ENCODE measurements at places on chromosomes 16 and 17. TPM values are rescaled to one million over a fixed set of nuclear protein-coding genes. Genes with fewer than 3 reads are reported as not detected.
A peak's percentile ranks its signal among the peaks of the same experiment; 100 is the strongest.

DNA sequence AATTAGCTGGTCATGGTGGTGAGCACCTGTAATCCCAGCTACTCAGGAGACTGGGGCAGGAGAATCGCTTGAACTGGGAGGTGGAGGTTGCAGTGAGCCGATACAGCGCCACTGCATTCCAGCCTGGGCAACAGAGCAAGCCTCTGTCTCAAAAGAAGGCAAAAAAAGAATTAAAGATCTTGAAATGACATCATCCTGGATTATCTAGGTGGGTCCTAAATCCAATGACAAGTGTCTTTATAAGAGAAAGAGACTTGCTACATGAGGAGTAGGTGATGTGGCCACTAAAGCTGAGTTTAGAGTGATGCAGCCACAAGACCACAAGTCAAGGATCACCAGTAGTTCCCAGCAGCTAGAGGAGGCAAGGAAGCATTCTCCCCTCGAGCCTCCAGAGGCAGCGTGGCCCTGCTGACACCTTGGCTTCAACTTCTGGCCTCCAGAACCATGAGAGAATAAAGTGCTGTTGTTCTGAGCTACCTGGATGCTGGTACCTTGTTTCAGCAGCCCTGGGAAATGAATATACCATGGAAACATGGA, 15.8 kb downstream of the CIITA start:
- DNase-seq: no peak

BRICD5 gene
- polyA plus RNA-seq: not detected

LRRC37A gene
- 0.69 TPM for polyA plus RNA-seq

KRT40 gene
- 0.60 TPM for polyA plus RNA-seq

DNA sequence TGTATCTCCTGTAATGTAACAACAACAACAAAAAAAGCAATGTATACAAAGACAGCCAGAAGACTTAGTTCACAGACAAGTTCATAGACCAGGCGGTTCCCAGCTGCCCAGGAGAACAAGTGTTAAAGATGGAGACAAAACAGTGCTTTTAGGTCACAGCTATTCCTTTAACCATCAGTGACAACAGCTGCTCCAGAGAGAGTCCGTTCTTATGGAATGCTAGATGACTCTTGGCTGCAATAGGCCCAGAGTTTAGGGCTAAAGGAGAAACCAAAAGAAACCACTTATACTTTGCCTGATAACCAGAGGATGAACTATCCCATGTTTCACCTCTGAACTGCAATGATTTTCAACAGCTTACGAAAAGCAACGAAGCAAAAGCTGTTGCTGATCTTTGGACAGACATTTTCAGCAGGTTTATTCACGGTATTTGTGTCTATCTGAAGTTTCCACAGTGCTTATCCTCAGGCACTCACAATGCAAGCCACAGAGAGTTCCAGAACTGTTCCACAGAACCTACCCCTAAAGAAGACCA, 6.0 kb downstream of the ZCCHC14 start:
- DNase-seq: no peak

DNA sequence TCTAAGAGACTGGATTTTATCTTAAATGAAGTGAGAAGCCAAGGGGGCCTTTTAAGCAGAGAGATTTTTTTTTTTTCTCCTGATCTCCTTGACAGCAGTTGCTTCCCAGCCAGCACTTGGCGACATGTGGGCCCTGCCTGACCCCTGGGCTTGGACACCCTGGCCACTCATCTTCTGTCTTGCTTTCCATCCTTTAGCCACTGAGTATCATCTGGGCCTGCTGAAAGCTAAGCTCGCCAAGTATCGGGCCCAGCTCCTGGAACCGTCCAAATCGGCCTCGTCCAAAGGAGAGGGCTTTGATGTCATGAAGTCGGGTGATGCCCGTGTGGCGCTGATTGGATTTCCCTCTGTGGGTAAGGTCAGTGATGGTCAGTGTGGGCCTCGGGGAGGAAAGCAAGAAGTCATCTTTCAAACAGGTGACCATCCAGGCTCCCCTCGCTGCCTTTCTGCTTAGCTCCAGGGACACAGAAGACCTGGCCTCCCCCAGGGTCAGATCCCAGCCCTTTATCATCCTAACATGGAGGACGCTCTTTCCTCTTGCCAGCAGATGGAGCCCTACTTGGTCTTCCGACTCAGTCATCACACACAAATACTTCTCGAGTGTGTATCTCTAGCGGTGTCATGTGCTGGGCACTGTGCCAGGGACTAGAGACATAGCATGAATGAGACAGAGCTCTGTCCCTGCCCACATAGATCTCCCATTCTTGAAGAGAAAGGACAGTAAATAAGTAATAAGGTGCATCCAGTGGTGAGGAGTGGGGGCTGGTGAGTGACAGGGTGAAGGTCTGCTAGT, 6.1 kb downstream of the DRG2 start:
- no peak for DNase-seq

ITGAD gene
- not detected for polyA plus RNA-seq

DNA sequence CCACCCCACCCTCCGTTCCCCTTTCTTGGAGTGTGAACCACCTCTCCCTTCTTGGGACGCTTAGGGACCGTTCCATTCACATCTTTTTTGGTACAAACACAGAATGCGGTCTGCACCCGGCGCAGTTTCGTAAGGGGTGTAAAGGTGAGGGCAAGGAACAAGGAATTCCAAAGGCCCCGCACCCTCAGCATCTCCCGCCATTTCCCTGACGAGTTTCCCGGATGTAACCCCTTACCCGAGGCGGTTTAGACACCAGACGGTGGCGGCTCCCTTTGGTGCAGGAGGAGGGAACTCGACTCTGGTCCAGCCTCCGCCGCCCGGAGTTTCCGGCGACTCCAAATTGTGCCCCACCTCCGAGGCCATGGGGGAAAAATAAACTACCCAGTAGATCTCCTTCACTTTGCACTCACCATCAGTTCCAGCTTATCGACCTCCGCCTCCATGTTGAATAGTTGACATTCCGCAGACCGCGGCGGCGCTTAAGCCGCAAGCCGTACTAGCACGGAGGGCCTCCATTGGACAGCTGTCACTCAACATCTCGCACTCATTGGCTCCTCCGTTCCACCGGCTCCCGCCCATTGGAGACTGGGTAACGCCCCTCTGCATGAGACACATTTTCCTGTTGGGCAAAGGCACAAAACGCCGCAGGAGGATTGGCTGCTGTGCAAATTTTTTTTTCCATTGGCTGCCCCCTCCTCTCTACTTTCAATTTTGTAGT, at the start of gene SKA2:
Gene SKA2 (minus strand): TSS at position 466 of the 718 bp plus-strand sequence. CDS start 23 bp downstream, at position 443.
- DNase-seq: peak; percentile 99

DNA sequence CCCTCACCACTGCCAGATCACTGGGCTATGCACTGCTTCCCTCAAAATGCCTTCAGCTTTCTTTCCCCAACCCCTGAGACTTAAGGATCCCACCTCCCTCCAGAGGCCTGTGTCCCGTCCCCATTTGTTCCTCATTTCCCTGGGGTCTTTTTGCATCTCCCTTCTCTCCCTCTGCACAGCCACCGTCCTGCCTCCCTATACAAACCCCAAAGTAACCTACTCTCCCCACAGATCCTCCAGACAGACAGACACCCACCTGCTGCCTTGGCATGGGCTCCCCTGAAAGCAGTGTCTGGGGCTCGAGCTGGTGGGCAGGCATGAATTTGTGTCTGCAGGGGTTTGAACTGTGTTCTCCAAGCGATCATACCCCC, 69.4 kb upstream of the TNRC6C start:
- DNase-seq: peak; percentile 44

DNA sequence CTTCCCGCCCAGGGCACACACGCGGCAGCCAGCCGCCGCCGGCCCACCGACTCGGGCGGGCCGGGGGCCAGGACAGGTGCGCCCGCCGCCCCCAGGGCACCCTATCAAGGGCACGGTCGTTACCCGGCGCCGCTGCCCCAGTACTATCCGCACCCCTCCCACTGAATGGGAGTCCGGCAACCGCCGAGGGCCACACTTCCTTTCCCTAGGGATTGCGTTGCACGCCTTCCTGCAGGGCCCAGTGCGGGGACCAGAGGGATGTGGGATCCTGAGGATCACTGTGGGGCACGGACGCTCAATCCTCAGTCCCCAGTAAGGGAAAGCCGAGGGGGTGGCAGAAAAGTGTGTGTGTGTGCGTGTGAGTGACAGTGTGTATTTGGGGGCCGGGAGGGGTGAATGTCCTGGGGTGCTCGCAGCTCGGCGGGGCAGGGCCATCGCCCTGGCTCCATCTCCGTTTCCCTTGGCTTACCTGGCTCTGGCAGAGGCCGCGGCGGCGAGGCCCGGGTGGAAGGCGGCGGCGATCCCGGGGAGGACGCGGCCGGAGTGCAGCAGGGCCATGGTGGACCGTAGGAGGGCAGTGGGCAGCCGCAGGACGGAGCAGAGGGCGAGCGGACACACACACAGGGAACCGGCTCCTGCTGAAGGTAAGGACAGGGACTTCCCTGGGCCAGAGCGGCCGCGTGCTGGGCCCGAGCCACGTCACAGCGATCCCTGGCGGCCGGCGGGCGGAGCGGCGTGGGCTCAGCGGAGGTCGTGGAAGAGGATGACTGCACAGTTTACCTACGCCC, at the start of gene GOT2:
Gene GOT2 (minus strand): TSS at position 646 of the 788 bp plus-strand sequence. CDS start 88 bp downstream, at position 558.
- DNase-seq: peak; percentile 88

DNA sequence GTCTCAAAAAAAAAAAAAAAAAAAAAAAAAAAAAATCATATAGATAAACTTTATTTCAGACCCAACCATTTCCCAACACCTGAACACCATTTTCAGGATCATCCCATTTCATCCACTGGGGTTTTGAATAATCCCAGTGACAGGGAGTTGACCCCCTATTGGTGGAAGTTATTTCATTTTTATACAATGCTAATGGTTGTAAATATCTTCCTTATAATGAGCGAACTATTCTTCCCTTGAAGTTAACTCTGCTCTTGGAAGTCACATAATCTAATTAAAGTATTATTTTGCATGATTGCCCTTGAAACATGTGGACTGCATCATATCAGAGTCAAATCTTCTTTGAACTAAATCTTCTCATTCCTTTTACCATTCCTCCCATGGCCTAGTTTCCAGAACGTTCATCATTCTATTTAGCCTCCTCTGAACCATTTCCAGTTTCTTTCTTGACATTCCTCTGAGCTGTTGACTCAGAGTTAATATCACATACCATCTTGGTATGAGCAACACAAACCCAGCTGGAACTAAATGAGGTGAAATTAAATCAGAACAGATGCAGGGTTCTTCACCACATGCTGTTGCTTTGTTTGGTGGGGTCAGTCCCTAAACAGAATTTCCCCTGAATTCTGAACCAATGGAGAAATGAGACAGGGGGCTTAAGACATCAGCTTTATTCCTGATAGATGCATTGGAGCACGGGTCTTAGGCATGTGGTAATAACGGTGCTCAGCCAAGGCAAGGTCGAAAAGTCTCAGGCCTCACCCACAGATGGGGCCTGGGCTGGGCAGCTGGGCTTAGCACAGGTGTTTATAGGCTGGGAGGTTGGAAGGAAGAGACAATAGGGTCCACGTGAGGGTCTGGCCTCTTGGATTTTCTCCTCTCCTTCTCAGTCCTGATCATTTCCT, 8.9 kb downstream of the HSD17B2 start:
- no peak for DNase-seq

DNA sequence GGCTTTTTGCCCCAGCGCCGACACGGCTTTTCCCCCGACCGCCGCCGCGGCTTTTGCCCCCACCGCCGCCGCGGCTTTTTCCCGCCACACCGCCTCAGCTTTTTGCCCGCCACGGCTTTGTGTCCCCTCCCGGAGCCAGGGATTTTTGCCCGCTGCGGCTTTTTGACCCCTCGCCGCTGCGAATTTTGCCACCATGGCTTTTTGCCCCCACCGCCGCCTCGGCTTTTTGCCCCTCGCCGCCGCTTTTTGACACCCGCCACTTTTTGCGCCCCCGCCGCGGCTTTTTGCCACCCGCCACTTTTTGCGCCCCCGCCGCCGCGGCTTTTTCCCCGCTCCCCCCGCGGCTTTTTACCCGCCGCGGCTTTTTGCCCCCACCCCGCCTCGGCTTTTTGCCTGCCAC, 1342.5 kb downstream of the TP53TG3F start:
- DNase-seq: no peak

Measured in sigmoid colon (tissue), 7 donors.